Urinary bladder (tissue), 4 donors: ENCODE measurements at places on chromosomes 7 and 10. TPM values are rescaled to one million over a fixed set of nuclear protein-coding genes. Genes with fewer than 3 reads are reported as not detected.
A peak's percentile ranks its signal among the peaks of the same experiment; 100 is the strongest.

DNA sequence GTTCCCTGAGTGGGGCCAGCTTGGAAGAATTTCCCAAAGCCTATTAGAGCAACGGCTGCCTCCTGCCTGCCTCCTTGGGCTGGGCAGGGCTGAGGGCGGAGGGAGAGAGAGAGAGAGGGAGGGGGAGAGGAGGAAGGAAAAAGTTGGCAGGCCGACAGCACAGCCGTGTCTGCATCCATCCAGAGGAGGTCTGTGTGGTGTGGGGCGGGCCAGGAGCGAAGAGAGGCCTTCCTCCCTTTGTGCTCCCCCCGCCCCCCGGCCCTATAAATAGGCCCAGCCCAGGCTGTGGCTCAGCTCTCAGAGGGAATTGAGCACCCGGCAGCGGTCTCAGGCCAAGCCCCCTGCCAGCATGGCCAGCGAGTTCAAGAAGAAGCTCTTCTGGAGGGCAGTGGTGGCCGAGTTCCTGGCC, at the start of gene AQP1:
Gene AQP1, plus strand, starts transcription at position 293 of the 409 bp plus-strand sequence. Its CDS starts 57 bp downstream, at position 350.
- peak; percentile 53 for DNase-seq

- DNase-seq: no peak
These were observed 142.2 kb upstream of the CDCA7L start for GRCh38 chr7:22087861-22088260.

CLDN3 gene
- 0.21 TPM for total RNA-seq

GRCh38 chr10:5616046-5616445, 50.3 kb downstream of the ASB13 start:
- DNase-seq: no peak

GRCh38 chr10:92483539-92483938, 90.4 kb downstream of the IDE start:
- DNase-seq: no peak

- DNase-seq: no peak
These were observed 300.9 kb downstream of the BICC1 start for GRCh38 chr10:58813573-58813972.

- DNase-seq: no peak
These were observed 2.7 kb downstream of the COG5 start for GRCh38 chr7:107560898-107561516.

- no peak for DNase-seq
These were observed 90.9 kb downstream of the BAMBI start for GRCh38 chr10:28768227-28768626.

DNA sequence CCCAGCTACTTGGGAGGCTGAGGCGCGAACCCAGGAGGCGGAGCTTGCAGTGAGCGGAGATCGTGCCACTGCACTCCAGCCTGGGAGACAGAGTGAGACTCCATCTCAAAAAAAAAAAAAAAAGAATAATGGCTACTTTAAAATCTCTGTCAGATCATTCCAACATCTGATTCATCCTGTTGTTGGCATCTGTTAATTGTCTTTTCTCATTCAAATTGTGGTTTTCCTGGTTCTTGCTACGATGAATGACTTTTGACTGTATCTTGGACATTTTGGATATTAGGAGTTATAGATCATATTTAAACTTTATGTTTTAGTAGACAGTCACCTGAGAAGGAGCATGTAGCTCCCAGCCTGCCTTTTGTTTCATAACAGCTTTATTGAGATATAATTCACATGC, 8.5 kb downstream of the TPST1 start:
- DNase-seq: no peak

- DNase-seq: no peak
These were observed 136.1 kb downstream of the PLXNA4 start for GRCh38 chr7:132440151-132440550.

DNA sequence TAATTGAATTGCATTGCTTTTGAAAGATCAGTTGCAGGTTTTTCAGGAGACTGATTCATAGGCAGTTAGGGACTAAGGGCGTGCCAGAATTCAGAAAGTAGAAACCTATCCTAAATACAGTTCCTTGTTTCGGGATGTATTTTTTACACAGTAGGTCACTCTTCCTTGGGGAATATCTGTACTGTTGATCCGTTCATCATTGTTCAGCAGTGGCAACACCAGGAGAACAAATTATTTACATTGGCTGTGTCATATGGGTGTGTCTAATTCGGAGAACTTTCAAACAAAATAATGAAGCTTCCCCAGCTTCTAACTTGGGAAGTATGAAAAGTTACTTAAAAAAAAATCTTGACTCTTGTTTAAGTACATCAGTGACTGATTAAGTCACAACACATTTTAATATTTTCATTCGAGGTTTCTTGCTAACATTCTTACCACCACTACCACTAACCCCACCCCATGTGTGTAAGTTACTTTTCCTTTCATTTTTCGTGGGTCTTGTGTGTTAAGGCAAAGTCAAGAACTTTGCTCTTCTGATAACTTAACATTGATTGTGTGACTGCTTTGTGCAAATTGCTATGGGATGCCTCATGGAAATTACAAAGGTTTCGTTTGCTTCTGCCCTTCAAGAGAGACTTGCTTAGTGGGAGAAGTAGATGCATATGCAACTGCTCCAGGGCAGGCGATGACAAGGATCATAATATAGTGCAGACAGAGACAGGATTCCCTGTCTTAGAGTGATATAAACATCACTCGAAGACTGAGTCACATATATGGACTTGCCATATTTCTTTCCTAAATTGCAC, 43.8 kb upstream of the RPA3 start:
- DNase-seq: no peak

- no peak for DNase-seq
These were observed 9.4 kb upstream of the KNDC1 start for GRCh38 chr10:133150656-133151055.

DNA sequence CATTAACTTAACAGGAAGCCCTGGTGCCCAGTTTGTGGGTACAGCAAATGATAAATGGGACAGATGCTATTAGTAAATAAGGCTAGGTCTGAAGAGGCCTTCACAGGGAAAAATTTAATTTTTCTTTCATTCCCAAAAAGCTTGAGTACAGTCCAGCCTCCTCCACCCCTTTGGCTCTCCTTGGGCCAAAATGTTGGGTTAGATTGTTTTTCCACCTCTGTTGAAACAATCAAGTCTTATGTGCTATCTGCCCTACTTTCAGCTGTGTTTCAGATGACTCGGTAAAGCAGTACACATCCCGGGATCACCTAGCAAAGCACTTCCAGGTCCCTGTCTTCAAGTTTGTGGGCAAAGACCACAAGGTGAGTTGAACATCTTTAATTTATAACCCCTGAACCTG, 24.3 kb downstream of the PLA2G12B start:
- DNase-seq: no peak

- DNase-seq: no peak
These were observed 394.5 kb downstream of the TYW1 start for GRCh38 chr7:67391168-67391567.
